ENCODE measurements at places on chromosomes 6 and 20. TPM values are rescaled to one million over a fixed set of nuclear protein-coding genes. Genes with fewer than 3 reads are reported as not detected.

GRCh38 chr6:13872681-13873080 is 52.1 kb upstream of the RNF182 start:
- DNase-seq: no peak

GRCh38 chr6:95879856-95880255 is 135.9 kb upstream of the FUT9 start:
- DNase-seq: no peak

Gene SERINC1
- 52.2 TPM for total RNA-seq

DNA sequence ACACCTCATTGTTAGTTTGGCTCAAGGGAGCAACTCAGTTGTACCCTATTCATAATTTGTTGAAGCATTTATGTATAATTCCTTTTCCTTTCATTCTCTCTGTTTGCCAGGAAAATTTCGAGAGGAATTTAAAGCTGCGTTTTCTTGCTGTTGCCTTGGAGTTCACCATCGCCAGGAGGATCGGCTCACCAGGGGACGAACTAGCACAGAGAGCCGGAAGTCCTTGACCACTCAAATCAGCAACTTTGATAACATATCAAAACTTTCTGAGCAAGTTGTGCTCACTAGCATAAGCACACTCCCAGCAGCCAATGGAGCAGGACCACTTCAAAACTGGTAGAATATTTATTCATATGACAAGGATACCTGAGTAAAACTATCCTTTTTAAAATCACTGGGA is 45.2 kb upstream of the GFRAL start:
- DNase-seq: no peak

All from esophagus squamous epithelium (tissue), 5 donors.